NCI-H1436 treated with DMSO at 0.1 percent for 48 hours (cell line): ENCODE measurements at places on chromosomes 13 and 19.

DNA sequence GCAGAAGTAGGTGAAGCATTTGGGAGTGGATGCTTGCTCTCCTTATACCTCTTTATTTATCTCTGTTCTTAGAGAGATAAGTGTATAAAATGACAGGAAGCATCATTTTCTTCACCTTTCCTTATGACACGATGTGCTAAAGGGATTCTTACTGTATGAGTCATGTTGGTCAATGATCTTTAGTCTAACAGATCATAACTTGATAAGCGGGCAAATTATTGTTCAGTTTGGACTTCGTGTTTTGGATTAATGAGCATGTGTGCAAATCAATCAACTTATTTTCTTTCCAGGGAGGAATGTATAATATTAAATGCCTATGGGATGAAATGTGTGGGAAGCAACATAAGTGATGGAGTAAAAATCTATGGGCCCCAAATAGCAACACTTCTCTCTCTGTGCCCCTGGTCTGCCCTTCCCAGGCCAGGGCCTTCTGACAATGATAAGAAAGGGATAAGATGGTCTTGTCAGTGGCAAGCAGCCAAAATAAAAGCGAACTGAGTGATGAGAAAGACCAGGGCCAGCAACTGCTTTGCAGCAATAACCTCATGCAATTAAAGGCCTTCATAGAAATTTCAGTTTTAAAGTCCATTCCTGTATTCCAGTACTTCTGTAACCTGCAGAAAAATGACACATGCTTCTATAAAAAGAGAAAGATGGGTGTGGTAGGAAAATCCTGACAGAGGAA, 61.4 kb downstream of the SLC10A2 start:
- DNase-seq: no peak

DNA sequence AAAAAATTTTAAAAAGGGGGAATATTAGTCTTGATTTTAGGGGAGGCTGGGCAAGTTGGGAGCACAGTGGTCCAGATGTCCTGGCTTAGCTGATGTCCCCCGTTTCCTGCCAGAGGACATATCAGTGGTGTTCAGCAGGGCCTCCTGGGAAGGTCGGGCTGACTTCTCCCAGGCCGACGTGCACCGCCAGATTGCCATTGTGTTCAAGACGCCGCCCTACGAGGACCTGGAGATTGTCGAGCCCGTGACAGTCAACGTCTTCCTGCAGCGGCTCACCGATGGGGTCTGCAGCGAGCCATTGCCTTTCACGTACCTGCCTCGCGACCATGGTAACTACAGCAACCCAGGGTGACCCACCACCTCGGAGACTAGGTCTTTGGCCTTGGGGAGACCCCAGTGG, 6.4 kb upstream of the CLASRP start:
- no peak for DNase-seq

- DNase-seq: peak; percentile 5
Measured at GRCh38 chr19:19259741-19260140, 13.4 kb downstream of the TM6SF2 start.

GRCh38 chr19:37999309-38000213, 92.6 kb downstream of the SIPA1L3 start:
- DNase-seq: no peak

DNA sequence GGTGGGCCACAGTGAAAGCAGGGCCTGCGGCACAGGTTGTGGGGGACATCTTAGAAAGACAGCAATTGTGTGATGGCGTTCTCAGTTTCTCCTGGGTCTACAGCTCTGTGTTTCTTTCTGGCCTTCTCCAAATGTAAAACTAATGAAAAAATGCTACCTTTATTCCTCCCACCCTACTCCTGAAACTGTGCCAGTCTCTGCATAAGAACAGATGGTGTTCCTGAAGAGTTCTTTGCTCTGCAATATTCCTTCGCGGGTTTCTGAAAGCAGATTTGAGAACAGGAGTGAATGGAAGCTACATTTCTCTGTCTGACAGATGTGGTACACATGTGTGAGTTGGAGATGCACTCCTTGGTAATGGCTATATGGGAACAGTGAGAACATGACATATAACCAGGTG, 18.0 kb upstream of the LRCH1 start:
- DNase-seq: no peak

GRCh38 chr13:24660023-24660741, 20.0 kb upstream of the ATP12A start:
- no peak for DNase-seq

- DNase-seq: no peak
Measured at GRCh38 chr13:108968566-108968965, 339.2 kb downstream of the MYO16 start.

DNA sequence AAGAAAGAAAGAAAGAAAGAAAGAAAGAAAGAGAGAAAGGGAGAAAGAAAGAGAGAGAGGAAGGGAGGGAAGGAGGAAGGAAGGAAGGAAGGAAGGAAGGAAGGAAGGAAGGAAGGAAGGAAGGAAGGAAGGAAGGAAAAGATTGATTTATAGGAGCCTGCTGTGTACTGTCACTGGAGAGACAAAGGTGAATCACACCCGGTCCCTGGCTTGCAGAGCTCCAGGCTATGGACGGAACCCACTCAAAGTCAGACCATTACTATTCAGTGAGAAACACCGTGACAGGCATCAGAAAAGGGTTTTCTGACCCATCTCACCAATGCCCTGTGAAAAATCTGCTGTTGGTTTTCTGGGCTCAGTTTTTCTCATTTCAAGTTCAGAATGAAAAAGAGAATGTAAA, 7.3 kb upstream of the CEACAM6 start:
- no peak for DNase-seq

- no peak for DNase-seq
Measured at GRCh38 chr13:68009546-68009945, 779.4 kb upstream of the PCDH9 start.

DNA sequence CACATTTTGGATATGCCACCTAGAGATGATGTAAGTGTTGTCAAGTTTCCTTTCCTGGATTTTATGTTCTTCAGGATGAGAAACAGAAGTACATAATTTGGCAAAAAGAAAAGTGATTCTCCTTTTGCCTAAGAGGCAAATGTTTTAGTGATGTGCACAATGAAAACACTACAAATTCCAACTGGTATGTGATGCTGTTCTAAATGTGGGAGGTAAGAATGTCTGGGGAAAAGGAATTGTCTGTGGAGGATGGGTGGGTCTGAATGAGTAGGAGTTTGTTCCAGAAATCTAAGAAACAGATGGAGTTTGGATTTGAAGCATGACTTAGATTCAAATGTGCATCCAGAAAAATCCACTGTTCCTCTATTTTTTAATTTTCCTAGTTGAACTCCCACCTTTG, 473.6 kb upstream of the SPRY2 start:
- no peak for DNase-seq

GRCh38 chr19:33490041-33490451, 31.5 kb downstream of the PEPD start:
- no peak for DNase-seq

- DNase-seq: no peak
Measured at GRCh38 chr13:109789262-109789661, 2.9 kb upstream of the IRS2 start.

DNA sequence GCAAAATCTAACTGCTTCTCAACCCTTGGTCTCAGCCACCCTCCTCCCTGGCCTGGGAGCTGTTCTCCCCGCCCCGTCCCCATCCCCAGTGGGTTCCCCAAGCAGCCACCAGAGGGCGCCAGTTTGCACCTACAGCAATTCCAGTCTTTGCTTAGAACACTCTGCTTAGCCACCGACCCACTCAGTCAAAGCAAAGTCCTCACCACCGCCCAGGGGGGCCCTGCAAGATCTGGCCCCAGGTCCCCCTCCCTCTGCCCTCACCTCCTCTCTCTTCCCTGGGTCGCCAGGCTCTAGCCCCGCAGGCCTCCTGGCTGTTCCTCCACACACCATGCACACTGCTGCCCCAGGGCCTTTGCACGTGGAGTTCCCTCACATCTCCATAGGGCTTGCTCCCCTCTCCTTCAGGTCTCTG, 12.4 kb downstream of the TMEM143 start:
- no peak for DNase-seq

- DNase-seq: no peak
Measured at GRCh38 chr13:25178070-25178469, 6.0 kb upstream of the AMER2 start.

- DNase-seq: no peak
Measured at GRCh38 chr19:6272913-6273600, 6.7 kb downstream of the MLLT1 start.

DNA sequence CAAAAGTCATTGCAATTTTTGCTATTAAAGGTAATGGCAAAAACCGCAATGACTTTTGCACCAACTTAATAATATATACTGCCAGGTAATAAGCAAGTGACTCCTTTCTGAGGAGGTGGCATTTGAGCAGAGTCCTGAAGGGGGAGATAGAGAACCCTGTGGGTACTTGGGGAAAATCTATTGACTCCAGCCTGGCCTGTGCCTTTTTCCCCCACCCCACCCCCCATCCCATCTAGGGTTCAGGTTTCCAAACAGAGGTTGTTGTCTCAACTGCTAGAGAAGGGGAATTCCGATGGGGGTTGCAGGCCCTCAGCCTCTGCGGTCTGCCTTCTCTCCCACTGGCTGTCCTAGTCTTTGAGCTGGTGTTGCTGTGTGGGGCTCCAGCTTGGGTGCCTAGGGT, 11.5 kb downstream of the S1PR2 start:
- no peak for DNase-seq

- DNase-seq: no peak
Measured at GRCh38 chr13:32902029-32902780, 114.0 kb upstream of the KL start.

DNA sequence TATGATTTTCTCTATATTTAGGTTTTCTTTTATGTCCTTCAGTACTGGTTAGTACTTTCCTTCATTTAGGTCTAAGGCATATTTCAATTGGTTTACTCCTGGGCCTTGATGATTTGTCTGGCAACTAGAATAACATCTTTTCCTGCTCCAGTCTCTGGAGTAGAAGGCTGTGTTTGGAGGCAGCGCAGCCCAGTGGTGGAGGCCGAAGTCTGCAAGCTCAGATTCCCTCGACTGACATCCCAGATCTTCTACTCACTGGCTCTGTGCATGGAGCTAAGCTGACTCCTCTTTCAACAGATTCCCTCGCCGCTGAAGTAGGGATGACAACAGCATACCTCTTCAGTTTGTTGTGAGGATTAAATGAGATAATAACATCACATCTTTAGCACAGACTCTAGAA, 141.0 kb downstream of the RAP2A start:
- DNase-seq: no peak

DNA sequence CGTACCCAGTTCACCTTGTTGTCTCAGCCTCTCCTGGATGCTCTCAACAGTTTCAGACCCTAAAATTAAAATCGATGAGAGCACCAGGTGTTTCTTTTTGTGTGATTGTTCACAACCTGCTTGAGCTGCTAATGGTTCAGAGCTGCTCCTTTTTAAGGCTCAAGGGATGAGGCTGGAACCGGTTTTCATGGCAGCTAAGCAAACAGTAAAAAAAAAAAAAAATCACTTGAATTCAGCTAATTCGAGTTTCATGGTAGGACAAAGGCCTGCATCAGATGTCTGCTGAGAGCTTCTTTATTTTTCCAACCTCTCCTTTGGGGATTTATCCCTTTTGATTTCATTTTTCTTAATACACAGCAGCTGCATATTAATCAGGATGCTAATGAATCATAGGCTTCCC, 6.5 kb downstream of the SYCE2 start:
- DNase-seq: peak; percentile 95

DNA sequence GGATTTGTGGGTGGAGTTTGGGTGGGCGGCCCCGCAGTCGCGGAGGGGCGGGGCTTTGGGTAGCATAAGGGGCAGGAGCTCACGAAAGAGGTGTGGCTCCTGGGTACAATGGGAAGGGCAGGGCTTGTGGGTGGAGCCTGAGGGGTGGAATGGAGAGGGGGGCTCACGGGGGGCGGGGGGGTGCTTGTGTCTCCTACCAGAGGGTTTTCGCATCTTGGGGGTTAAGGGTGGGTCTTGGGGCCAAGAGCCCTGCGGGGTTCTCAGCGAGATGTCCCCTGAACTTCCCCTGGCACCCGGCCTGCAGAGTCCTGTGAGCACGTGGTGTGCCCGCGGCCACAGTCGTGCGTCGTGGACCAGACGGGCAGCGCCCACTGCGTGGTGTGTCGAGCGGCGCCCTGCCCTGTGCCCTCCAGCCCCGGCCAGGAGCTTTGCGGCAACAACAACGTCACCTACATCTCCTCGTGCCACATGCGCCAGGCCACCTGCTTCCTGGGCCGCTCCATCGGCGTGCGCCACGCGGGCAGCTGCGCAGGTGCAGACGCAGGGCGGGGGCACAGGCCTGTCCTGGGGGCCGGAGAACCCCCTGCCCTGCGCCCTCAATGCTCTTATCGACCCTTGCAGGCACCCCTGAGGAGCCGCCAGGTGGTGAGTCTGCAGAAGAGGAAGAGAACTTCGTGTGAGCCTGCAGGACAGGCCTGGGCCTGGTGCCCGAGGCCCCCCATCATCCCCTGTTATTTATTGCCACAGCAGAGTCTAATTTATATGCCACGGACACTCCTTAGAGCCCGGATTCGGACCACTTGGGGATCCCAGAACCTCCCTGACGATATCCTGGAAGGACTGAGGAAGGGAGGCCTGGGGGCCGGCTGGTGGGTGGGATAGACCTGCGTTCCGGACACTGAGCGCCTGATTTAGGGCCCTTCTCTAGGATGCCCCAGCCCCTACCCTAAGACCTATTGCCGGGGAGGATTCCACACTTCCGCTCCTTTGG, 5.1 kb downstream of the FSTL3 start:
- no peak for DNase-seq

GRCh38 chr13:31367410-31367809, 167.6 kb downstream of the B3GLCT start:
- DNase-seq: no peak

- no peak for DNase-seq
Measured at GRCh38 chr19:36041831-36042230, 9.2 kb upstream of the CLIP3 start.

- DNase-seq: no peak
Measured at GRCh38 chr13:35694549-35695447, 218.3 kb upstream of the MAB21L1 start.

GRCh38 chr19:44401139-44402115, at the start of gene ZNF285:
TSS of gene ZNF285 (minus strand) at chr19:44401608. CDS start at chr19:44397213, 4,395 bp downstream.
- DNase-seq: no peak

DNA sequence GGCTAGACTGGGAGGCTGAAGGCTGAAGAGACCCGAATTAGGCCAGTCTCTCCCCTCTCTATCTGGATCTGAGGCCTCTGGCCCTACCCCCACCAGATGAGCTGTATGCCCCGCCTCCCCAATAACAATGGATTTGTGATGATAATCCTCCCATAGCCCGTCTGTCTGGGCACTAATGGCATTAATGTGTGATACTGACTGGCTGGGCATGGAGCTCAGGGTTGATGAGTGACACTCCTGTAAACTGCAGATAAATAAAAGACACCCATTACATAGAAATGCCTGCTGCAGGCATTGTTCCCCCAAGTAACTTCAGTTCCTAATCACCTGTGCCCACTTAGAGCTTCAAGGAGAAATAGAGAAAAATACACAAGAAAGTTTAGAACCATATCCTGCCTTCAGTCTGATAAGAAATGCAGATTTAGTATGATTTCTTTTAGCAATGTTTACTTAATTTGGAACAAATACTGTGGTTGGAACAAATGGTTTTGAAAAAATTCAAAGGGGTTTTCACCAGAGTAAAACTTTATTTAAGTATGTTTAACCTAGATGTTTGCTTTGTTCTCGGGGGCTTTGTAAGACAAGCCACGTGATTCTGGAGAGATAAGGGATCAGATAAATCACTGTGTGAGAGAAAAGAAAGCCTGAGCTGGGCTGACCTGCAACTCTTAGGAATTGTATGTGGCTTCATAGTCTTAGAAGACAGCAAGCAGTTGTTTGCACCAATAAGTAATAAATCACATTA, 60.3 kb downstream of the TNFRSF19 start:
- no peak for DNase-seq
